ENCODE measurements at places on chromosomes 11 and 22.
A peak's percentile ranks its signal among the peaks of the same experiment; 100 is the strongest.

- DNase-seq = peak; percentile 76
Observed at GRCh38 chr22:33018232-33018864, 39.8 kb downstream of the SYN3 start.

DNA sequence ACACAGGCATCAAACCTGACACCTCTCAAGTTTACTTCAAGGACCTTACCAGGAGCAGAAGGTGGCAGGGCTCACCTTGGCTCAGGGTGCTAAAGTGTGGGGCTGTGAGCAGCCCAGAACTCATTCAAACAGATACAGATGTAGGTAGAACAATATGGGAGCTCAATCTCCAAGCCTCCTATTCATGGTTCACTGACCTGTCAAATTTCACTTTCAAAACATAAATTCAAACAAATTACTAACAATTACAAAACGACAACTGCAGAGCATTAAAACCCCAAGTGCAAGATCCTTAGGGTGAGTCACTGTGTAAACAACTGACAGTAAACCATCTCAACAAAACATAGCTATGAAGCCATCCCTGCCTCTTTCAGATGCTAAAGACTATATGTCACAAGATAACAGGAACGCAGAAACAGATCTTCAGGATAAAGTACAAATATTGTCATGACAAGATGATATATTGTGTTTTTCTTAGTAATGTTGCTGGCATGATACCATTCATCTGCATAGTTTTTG, 303.5 kb upstream of the ANO3 start:
- DNase-seq = no peak

DNA sequence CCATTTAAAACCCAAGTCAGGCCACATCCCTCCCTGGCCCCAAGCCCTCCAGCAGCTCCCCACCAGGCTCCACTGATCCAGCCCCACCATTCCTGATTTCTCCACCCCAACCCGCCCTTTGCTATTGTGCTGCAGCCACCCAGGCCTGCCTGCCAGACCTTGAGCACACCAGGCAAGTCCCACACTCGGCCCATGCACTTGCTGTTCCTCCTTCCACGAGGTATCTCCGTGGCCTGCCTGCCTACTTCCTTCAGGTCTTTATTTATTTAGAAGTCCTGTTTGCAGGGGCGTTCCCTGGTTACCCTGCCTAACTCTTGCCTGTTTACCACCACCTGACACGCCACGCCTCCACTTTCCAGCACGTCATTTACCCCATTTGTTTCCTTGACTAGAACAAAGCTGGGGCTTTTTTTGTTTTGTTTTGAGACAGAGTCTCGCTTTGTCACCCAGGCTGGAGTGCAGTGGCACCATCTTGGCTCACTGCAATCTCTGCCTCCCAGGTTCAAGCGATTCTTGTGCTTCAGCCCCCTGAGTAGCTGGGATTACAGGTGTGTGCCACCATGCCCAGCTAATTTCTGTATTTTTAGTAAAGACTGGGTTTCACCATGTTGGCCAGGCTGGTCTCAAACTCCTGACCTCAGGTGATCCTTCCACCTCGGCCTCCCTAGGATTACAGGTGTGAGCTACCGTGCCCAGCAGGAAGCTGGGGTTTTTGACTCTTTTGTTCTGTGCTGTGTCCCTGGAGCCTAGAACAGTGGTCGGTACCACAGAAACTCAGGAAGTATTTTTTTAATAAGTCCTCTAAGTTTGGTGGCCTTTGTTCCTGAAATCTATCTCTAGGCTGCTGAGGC, 6.7 kb downstream of the CENPM start:
- peak; percentile 95 for DNase-seq

DNA sequence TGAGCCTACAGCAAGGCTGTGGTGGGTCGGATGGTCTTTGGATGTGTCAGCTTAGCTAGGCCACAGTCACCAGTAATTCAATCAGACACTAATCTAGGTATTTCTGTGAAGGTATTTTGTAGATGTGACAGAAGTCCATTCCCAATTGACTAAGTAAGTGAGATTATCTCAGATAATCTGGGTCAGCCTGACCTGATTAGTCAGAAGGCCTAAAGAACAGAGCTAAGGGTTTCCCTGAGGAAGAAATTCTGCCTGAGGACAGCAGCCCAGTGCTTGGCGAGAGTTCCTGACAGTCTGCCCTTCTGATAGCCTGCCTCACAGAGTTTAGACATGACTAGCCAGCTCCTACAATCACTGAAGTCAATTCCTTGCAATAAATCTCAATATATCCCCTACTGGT, 28.7 kb downstream of the GUCD1 start:
- DNase-seq = no peak

DNA sequence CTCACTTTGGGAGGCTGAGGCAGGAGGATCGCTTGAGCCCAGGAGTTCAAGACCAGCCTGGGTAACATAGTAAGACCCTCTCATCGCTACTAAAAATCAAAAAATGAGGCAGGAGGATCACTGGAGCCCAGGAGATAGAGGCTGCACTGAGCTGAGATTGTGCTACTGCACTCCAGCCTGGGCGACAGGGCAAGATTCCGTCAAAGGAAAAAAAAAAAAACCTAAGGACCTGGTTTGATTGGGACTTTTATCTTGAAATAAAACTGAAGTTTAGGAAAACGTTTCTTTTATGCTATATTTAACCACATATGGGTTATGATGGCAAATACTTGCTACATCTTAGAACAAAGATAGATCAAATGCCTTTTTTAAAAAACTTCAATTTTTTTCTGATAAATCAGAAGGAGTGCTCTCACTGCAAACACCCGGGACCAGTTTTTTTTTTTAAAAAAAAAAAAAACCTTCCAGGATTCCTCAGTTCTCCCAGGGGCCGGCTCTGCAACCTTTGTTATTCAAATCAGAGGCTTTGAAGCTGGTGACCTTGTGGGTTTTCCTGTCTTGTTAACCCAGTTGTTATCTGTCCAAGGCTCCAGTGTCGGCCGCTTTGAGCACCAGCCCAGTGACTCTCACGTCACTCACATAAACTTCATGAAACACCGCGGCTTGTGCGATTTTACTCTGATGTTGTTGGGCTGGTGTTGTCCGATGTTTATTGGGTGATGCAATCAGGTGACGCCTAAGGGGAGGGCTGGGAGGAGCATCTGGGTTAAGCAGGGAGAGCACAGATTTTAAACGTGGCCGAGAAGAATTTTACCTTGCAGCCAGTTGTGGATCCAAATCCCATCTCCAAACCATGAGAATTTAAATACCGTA, 24.7 kb upstream of the SLC22A12 start:
- peak; percentile 29 for DNase-seq

- DNase-seq = peak; percentile 31
Observed at GRCh38 chr11:73999581-74000306, 9.1 kb downstream of the UCP3 start.

DNA sequence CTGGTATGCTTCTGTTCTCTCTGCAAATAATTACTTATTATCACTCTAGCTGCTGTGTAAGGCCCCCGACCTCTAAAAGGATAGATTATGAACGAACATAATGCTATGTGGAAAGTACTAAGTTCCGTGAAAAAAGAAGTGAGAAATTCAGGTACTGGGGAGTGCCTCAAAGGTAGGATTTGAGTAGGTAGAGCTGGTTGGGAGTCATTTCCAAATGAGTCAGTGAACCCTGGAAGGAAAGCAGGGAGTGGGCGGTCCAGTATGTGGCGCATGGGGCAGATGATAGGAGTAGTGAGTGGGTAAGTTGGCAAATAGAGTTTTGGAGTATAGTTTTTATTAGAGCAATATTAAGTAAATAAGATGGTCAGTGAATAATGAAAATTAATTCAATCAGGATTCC, 2.4 kb downstream of the ZC3H12C start:
- DNase-seq = no peak

DNA sequence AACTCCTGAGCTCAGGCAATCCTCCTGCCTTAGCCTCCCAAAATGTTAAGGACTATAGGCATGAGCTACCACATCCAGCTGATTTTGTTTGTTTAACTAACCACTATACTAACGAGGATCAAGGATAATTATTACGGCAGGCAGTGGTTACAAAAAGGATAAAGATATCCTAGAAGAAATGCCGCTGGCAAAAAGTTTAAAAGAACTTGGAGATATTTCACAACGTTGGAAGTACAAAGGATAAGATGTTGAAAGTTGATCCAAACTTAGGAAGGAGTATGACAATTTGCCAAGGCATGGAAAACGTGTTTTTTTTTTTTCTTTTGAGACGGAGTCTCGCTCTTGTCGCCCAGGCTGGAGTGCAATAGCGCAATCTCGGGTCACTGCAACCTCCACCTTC, 13.4 kb downstream of the AP5B1 start:
- DNase-seq = no peak

DNA sequence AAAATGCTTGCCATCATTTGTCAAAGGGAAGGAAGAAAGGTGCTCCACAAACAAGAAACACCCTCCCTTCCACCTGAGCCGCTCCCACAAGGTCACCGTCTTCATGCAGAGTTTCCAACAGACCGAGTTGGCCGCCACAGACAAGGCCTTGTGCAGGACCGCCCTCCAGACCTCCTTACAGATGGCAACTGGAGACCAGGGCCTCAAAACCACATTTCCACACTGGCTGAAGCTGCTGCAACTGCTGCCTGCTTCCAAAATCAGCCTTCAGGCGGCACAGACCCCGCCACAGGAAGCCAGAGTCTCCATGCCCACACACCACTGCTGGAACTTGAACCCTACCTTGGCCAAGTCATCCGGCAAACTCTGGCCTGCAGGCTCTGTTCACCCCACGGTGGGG, 6.3 kb downstream of the DEAF1 start:
- no peak for DNase-seq

GRCh38 chr11:19524171-19524671, 188.4 kb upstream of the NAV2 start:
- DNase-seq = no peak

- DNase-seq = no peak
Observed at GRCh38 chr11:1073261-1073724, 1.4 kb upstream of the MUC2 start.

DNA sequence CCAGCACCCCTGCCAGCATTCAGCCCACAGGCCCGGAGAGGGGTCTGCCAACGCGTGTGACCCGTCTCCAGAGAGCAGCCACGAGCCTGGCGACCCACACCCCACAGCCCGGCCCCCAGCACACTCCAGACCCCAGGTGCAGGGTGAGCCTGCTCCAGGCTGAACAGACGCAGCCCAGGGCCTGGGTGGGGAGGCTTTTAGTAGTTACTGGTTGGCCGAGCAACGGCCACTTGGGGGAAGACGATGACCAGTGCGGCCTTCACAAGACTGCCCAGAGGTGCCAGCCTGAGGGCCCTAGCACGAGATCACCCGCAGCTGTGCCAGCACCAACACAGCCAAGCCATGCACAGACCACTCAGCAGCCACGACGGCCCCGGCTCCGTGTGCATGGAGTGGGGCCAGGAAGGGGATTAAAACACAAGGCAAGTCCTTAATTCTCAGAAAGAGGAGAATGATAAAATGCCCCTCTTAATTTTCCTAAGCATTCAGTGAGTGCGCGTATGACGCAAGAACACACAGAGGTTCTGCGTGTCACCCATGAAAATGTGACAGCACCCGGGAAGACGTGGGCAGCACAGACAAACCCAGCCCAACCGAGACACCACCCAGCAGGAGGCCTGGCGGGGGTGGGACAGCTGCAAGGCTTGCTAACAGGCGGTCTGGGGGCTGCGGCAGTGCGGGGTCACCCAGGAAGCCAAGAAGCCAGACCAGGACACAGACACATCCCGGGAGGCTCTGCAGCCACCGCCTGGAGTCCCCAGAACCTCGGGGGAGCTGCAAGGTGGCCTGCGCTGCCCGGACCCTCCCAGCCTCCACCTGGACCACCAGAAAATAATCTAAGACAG, 47.6 kb downstream of the BRD1 start:
- DNase-seq = no peak

Measured in stimulated activated CD8-positive, alpha-beta memory T cell treated with anti-CD3 and anti-CD28 coated beads, Interleukin-4, amount 100 ng/mL, for 48 hours (primary cell).